NCI-H524 (cell line): ENCODE measurements at places on chromosomes 5 and 9.
A peak's percentile ranks its signal among the peaks of the same experiment; 100 is the strongest.

DNA sequence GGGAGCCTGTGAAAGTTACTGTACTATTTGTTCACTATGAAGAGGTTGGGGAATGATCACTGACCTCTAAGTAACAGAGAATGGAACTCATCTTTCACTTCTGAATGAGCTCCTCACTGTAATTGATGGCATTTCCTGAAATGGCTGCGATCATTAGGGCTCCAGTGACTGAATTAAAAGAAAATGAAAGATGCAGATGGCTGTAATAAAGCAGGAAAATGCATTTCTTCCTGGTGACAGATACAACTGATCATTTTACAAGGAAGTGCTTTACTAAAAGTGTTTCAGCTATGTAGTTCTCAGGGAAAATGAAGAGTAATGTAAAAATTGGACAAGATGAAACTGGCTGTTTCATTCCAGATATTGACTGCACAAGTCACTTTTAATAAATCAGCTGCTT, 1200.6 kb upstream of the NUDT12 start:
- DNase-seq, result no peak

DNA sequence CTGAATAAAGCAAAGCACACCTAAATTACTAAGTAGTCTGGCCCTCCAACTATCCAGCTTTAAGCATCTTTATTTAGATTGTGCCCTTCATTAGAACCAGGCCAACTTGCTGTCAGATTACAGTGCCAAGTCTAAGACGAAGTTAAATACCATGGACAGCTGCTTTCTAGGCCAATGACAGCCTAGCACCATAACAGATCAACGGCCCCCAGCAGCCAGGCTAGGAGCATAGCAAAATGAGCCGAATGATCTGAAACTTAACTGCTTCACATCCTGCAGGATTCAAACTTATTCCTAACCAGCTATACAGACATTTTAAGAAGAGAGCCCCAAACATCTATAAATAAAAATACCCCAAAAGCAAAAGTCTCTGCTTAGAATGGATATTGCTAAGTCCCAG, 6.8 kb downstream of the SLC24A2 start:
- peak; percentile 54 for DNase-seq

DNA sequence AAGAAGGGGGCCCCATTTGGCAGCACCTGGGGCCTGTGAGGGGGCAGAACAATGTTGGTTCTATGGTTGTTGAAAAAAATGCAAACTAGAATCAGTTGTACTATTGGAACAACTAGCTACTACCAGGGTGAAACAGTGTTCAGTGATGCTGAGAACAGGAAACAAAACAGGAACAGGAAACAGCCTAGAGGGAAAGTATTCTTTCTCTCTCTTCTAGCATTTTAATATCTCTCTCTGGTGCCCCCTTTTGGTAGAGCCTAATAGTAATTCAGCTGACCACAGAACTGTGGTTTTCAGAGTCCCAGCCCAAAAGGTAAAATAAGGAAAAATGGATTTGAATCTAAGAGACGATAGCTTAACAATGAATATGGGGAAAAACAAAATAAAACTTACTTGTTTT, 138.0 kb upstream of the KCNN2 start:
- DNase-seq, result peak; percentile 6

GRCh38 chr9:89978185-89978584, 373.4 kb downstream of the GADD45G start:
- DNase-seq, result no peak

- DNase-seq, result no peak
Observed at GRCh38 chr5:62144401-62145022, 161.5 kb upstream of the KIF2A start.

- DNase-seq, result no peak
Observed at GRCh38 chr5:76547242-76547890, 75.8 kb downstream of the F2RL2 start.
